Effector memory CD8-positive, alpha-beta T cell (primary cell): ENCODE measurements at places on chromosomes 5 and 9.

- DNase-seq = no peak
These were observed 103.9 kb upstream of the DAPK1 start for GRCh38 chr9:87393706-87394230.

- no peak for DNase-seq
These were observed 20.3 kb downstream of the CAMSAP1 start for GRCh38 chr9:135887021-135887507.

GRCh38 chr9:122332083-122332482, 38.7 kb upstream of the PTGS1 start:
- DNase-seq = no peak

DNA sequence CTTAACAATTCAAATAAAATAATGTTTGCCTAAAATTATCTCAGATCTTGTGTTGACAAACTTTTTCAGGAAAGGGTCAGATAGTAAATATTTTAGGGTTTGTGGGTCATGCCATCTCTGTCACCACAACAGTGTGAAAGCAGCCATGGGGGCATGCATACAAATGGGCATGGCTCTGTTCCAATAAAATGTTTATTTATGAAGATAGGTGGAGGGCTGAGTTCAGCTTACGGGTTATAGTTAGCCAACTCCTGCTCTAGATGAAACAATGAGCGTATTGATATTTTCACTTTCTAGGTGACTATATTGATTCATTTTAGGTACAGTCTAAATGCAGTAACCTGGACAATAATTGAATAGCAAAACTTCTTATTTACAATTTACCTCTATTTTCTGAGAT, 533.8 kb upstream of the CLINT1 start:
- no peak for DNase-seq

DNA sequence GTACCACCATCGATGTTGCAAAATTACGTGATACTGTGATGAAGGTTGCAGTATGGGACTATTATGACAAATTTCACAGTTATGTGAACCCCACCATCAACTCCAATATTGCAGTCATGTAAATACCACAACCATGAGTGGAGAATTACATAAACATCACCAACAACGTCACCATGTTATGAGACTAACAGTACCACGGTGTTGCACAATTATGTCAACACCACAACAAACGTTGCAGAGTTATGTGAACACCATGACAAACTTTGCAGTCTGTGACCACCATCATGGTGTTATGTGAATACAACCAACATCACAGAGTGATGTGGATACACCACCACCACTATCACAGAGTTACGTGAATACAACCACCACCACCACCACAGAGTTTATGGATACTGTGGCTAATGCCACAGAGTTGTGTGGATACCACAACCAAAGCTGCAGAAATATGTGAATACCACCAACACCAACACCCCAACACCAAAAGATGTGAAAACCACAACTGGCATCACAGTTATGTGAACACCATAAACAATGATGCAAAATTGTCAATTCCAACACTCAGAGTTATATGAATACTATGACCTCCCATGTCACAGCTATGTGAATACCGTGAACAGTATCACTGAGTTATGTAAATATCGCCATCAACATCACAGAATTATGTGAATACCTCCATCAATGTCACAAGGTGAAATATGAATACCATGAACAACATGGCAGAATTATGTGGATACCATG, 62.4 kb downstream of the SHC3 start:
- no peak for DNase-seq

- no peak for DNase-seq
These were observed 48.0 kb downstream of the CAMK2A start for GRCh38 chr5:150241298-150242160.

- DNase-seq = no peak
These were observed 81.3 kb downstream of the OXCT1 start for GRCh38 chr5:41788941-41789368.

GRCh38 chr9:103798620-103799019, 295.5 kb upstream of the SMC2 start:
- no peak for DNase-seq

DNA sequence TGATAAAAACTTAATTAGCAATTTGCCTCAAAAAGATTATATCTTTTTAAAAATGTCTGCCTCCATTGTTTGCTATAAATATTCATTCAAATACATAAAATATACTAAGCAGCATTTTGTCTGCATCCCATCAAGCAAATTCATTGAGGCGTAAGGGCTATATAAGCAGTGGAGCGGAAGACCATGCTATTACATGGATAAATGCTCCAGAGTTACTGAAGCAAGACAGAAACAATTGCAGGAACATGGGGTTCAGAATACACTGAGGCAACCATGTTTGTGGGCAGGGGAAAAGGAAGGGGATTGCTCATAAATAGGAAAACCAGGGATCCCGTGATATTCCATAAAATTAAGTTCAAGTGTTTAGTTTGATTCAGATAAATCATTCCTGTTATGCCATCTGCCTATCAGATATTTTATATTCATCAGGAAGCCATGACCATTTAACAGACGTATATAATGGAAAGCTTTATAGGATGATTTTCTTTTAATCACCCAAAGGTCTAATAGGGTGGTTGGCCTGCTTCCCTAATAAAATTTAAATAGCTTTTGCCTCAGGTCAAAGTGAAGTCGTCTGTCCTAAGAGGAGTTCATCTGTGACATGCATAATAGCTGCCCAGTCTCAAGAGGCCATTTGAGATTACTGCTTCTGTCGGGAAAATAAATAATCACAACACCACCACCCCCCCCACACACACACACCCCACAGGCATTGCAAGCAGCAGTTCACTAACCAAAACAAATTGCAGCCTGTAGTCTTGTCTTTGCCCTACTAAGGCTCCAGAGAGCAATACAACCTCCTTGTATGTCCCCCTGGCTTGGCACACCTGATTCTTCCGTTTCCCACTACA, 105.2 kb downstream of the RASEF start:
- no peak for DNase-seq

DNA sequence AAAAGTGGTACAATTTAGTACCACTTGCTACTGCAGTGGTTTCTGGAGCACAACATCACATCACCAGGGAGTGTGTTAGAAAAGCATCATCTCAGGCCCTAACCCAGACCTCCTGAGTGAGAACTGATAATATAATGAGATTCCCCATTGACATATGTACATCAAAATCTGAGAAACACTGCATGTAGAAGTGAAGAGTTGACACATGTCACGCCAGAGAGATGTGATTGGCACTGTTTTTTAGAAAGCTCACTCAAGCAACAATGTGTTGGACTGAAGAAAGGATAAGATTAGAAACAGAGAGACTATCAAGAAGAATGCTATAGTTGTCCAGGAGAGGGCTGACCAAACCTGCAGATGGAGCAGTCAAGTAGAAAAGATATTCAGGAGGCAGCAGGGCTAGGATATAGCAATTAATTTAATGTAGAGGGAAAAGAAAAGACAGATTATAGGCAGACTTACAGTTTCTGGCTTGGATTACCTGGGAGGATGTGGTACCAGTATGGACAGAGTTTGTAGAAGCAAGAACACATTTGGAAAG, 324.4 kb upstream of the ADAMTSL1 start:
- DNase-seq = no peak

DNA sequence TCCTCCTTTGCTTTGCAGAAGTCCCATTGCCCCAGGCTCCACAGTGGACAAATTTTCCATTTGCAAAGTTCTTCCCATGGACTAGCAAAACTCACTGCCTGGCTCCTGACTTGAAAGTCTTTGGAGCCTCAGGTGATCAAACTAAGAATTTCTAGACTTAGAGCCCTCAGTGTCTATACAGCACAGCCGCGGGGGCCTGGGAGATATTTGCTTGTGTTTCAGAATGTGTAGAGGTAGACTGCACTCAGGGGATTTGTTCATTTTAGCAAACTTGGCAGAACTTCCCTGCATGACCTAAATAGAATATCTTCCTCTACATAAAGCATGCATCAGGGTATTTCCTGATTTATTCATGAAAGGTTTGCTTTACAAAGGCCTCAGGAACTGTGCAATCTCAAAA, 384.2 kb upstream of the ZNF462 start:
- no peak for DNase-seq

DNA sequence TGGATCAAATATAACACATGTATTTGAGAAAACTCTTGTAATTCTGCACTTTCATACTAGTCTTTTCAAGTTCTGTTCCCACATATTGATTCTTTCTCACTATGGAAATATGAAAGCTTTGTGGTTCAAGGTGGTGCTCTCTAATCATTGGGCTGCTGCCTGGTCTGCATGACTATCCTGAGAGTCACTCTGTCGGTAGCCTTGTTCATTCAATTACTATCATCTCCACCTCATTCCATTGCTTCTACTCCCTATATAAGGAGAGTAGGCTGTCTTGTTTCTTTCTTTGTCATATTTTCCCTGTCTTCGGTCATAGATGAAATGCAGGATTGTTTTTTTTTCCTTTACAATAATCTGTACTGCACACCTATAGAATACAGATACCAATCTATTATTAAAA, 341.4 kb upstream of the ACTBL2 start:
- no peak for DNase-seq

GRCh38 chr9:124480621-124480981, 26.6 kb downstream of the NR5A1 start:
- DNase-seq = no peak
